Stimulated activated CD4-positive, alpha-beta T cell treated with anti-CD3 and anti-CD28 coated beads, TNF-alpha, amount 100 ng/mL, for 1 hour (primary cell): ENCODE measurements at places on chromosomes 2 and 18.

GRCh38 chr18:32237049-32237448 lies 47.2 kb downstream of the MEP1B start:
- DNase-seq: no peak

DNA sequence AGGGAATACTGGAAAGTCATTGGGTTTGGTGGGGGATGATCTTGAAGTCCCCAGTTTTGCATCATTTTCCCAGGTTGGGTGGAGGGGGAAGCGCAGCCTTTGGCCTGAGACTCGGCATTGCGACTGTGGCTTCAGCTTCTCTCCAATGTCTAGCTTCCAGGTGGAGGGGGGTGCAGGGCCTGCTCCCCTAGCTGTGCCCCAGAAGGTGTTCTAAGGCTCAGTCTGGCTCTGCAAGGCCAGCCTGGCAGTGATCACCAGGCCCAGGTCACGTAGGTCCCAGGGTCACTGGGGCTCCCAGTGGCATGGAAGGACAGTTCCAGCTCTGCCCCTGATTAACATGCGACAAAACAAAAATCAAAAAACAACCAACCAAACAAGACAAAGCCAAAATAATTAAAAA lies 56.9 kb upstream of the HAAO start:
- no peak for DNase-seq

- no peak for DNase-seq
Measured at GRCh38 chr2:241567776-241568175, 9.2 kb downstream of the BOK start.

- DNase-seq: no peak
Measured at GRCh38 chr2:155770516-155770915, 562.0 kb downstream of the NR4A2 start.

- DNase-seq: no peak
Measured at GRCh38 chr2:16126517-16127275, 186.3 kb downstream of the MYCN start.
